Osteoblast (primary cell): ENCODE measurements at places on chromosomes 1 and 21. TPM values are rescaled to one million over a fixed set of nuclear protein-coding genes. Genes with fewer than 3 reads are reported as not detected.

Gene ZCCHC17
- total RNA-seq = 25.9 and 30.4 TPM in 2 replicates

Gene PEX19
- 38.0 and 43.3 TPM in 2 replicates for total RNA-seq

Gene AMPD1
- total RNA-seq = not detected in 2 replicates

Gene LAMC2
- 3.3 and 3.5 TPM in 2 replicates for total RNA-seq

Gene TCHHL1
- not detected in 2 replicates for total RNA-seq

GRCh38 chr1:226360106-226360746, 47.7 kb downstream of the PARP1 start:
- peaks cover 55% of the 10 kb centered on the region for H3K36me3 ChIP-seq
- DNase-seq = no peak
- H3K4me3 ChIP-seq = no peak overlapping the region
- H3K27me3 ChIP-seq = no peaks in the 10 kb centered on the region

GRCh38 chr1:60091195-60091715, 17.7 kb upstream of the C1orf87 start:
- H3K36me3 ChIP-seq = no peaks in the 10 kb centered on the region
- DNase-seq = no peak
- no peaks in the 10 kb centered on the region for H3K4me1 ChIP-seq
- no peak overlapping the region for H3K27ac ChIP-seq

- no peak overlapping the region for H3K27ac ChIP-seq
- peaks cover 8% of the 10 kb centered on the region for H3K4me1 ChIP-seq
- H3K27me3 ChIP-seq = no peaks in the 10 kb centered on the region
Observed at GRCh38 chr1:3511306-3511705, 56.8 kb downstream of the ARHGEF16 start.

DNA sequence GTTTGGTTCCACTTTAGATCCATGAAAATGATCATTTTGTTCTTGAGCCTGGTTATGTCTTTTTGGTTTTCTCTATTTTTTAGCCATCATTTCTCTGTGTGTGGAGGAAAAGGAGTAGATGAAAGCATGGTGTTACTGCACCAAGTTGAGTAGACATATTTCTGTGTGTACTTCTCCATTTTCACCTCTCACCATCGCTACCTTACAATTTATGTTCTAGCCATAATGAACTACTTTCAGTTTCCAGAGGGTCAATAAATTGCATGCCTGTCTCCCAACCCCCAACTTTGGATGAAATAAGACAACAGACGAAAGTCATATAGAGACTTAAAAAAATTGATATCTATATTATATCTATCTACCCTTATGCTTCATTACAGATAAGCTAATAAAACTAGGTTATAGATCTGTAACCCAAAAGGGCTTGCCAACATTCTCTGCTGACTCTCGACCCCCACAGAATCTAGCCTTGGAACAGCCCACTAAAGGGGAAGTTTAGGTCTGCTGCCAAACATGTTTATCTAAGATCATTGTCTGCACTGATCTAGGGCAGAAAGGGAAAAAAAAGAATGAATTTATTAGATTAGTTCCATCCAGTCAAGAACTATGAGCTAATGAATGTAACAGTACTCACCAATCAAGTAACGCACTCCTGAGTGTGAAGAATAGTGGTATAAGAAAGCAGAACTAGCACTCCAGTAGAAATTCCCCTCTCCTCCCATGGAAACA, 7.5 kb upstream of the MAN1A2 start:
- H3K4me3 ChIP-seq = no peak overlapping the region
- no peak overlapping the region for H3K27ac ChIP-seq
- no peaks in the 10 kb centered on the region for H3K36me3 ChIP-seq
- H3K27me3 ChIP-seq = no peaks in the 10 kb centered on the region
- peak; percentile 79 for DNase-seq
- H3K4me1 ChIP-seq = no peaks in the 10 kb centered on the region

DNA sequence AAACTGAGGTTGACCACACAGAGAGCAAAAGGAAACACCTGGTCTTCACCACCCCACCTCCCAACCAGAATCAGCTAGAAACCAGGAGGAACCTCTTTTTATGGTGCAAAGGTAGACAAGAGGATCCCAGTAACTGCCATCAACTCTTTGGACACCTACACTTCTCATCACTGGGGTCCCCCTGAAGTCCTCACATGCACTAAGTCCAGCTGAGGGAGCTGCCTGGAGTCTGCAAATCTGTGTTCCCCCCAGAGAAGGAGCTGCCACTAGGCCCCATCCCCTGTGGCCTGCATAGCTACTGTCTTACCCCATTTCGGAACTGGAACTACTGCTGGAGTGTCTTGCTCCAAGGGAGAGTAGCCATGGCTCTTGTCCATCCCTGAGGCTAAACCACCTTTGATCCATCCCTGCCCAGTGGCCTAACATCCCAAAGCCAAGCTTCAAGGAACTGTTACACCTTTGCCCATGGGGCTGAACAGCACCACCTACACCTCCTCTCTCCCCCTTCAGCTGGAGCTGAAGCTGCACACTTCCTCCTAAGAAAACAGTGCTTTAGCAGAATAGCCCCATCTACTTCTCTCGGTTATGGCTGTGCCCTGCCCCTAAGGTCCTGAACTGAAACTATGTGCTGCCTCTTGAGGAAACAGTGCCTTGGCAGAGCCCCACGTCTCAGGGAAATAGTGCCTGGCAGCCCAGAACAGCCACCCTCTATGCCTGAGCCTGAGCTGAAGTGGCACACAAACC, 85.4 kb upstream of the CD53 start:
- no peaks in the 10 kb centered on the region for H3K4me1 ChIP-seq
- no peak for DNase-seq
- H3K36me3 ChIP-seq = no peaks in the 10 kb centered on the region

DNA sequence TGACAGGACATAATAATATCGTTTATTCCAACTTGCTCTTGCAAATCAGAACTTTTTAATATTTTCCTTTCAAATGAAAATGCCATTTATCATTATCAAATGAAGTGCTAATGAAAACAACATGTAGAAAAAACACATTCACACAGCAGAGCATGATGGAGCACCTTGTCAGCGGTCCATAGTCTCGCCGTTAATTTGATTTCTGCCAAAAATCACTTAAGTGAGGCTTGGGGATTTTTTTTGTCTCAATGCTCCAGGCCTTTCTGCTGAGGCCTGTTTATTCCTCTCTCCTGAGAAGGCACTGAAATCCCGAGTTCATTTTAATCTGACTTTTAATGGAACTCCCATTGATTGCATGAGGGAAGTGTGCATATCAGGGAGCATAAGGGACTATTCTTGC, 122.5 kb downstream of the ELAVL4 start:
- H3K4me3 ChIP-seq = no peak overlapping the region
- no peak for DNase-seq
- no peak overlapping the region for H3K27ac ChIP-seq
- H3K36me3 ChIP-seq = no peaks in the 10 kb centered on the region
- no peaks in the 10 kb centered on the region for H3K27me3 ChIP-seq

DNA sequence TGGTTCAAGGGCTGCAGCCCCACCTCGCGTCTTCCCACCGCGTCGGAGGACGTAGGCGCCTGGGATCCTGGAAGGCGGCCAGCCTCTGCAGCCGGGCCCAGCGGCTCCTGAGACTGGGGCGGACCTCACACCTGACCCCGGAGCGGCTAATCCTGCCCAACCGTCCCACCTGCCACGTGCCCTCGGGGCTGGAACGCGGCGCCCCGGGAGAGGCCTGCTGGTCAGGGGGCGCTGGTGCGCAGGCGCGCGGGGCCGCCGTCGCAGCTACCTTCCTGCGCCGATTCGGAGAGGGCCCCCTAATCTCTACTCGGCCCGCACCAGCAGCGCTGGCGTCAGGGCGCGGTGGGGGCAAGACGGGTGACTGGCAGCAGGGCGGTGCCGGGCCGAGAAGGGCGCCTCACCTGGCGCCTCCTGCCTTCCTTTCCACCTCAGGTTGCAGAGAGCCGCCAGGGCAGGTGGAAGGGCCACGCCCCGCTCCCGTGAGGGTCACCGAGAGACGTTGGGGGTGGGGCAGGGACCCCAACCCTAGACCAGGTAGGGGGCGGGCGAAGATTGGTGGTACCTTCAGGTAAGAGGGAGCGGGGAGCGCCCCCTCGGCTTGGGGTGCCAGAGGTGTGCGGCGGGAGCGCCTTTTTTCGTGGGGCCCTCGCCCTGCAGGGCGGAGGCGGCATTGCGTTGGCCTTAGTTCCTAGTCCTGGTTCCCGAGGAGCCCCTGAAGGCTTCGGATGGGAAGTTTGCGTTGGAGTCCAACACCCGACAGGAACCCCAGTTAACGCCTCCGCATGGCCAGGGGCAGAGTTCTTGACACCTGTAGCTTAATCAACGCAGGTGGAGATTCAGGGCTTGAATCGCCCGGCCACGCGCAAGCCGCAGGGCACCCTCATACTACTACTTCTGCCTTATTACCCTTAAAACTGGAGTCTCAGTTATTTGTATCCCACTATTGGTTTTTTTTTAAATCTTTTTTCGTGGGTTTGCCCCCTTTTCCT, at the start of gene TDRD5:
Gene TDRD5 (plus strand): TSS at position 241 of the 989 bp plus-strand sequence. CDS start 784 bp downstream, outside the sequence.
- no peak within 1 kb of the TSS for H3K4me3 ChIP-seq
- no peaks in the 10 kb centered on the region for H3K36me3 ChIP-seq
- peak; percentile 81 for DNase-seq
- peaks cover 21% of the 10 kb centered on the region for H3K27me3 ChIP-seq

DNA sequence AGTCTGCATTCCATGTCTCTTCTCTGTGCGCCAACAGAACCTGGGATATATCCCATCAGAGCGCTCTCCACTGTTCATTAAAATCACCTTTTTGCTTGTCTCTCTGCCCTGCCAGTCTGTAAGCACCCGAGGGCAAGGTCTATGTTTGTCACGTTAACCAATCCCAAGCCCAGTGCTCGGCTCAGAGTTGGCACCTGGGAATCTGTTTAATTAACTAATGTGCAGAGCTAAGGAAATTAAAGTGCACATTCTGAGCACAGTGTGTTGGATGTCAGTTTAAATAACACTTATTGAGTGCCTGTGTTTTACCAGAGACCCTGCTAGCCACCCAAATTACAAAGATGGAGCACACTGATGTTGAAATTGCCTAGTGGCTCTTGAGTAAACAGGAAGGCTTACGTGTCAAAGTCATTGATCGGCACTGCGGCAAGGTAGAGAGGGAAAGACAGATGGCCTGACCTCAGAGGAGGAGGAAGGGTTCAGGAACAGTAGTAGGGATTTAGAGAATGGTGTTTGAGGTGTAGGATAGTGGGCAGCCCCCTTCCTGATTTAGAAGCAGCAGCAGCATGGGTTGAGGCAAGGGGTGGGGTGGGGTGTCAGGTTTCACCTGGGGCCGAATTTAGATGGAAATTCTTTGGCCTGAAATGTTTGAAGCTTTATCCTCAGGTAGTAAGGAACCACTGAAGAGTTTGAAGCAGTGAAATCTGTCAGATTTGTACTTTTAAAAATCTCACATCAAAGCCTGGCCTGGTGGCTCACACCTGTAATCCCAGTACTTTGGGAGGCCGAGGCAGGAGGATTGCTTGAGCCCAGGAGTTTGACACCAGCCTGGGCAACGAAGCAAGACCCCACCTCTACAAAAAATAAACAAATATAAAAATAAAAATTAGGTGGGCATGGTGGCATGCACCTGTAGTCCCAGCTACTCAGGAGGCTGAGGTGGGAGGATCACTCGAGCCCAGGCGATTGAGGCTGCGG, 7.7 kb downstream of the ARMH1 start:
- H3K36me3 ChIP-seq = no peaks in the 10 kb centered on the region
- H3K27me3 ChIP-seq = no peaks in the 10 kb centered on the region
- H3K4me1 ChIP-seq = no peaks in the 10 kb centered on the region
- no peak for DNase-seq

- no peaks in the 10 kb centered on the region for H3K27me3 ChIP-seq
- H3K27ac ChIP-seq = no peak overlapping the region
- H3K36me3 ChIP-seq = no peaks in the 10 kb centered on the region
Observed at GRCh38 chr21:41091616-41092015, 76.3 kb upstream of the BACE2 start.

GRCh38 chr1:17865912-17866739, 111.0 kb downstream of the ACTL8 start:
- H3K4me1 ChIP-seq = peaks cover 19% of the 10 kb centered on the region
- DNase-seq = peak; percentile 94
- H3K36me3 ChIP-seq = no peaks in the 10 kb centered on the region

DNA sequence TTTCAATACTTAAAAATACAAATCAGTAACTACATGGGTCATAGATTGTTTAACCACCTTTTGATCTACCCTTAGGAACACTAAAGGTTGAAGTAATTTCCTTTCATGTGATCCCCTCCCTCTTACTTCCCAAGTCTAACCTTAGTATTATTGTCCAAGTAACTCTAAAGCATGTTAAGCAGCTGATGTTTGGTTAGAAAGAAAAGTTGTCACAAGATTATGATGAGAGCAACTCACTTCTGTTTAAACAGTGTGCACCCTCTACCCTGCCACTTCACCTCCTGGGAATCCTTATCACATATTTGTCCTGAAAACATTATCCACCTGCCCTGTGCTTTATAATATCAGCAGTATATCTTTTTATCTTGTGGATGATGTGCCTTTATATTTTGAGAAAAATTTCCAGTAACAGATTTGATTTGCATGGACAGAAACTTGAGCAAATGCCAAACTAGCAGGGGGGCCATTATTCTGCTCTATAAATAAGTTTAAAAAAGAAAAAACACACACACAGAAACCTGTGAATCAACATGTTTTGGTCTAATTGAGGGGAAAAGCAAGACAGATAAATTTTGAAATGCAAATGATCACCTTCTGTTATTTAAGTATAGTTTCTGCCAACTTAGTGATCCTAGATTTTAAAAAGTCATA, 194.3 kb downstream of the RPS6KC1 start:
- H3K36me3 ChIP-seq = peaks cover 27% of the 10 kb centered on the region
- DNase-seq = no peak
- H3K27ac ChIP-seq = no peak overlapping the region
- no peaks in the 10 kb centered on the region for H3K4me1 ChIP-seq

- H3K36me3 ChIP-seq = no peaks in the 10 kb centered on the region
- H3K27me3 ChIP-seq = no peaks in the 10 kb centered on the region
- no peaks in the 10 kb centered on the region for H3K4me1 ChIP-seq
- H3K27ac ChIP-seq = no peak overlapping the region
Observed at GRCh38 chr1:236120721-236121153, 21.6 kb upstream of the GPR137B start.

DNA sequence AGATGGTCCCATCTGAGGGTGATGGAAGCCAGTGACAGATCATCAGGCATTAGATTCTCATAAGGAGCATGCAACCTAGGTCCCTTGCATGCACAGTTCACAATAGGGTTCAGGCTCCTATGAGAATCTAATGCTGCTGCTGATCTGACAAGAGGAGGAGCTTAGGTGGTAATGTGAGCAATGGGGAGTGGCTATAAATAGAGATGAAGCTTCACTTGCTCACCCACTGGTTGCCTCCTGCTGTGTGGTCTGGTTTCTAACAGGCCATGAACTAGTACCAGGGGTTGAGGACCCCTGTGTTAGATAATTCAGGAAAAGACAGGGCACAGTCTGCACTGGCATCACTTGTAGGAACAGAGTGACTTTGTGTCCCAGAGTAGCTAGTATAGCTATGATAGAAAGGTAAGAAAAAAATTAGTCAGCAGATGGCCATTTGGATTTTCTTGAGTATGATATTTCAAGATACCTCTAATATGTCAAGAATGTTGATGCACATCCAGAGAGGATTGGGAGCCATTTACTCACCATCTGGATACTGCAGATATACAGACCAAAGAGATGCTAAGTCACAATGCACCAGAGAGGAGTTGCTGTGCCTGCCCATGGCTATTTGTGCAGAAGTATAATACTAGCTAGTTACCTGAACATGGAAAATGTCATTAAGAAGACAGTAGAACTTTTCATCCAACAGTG, 53.6 kb downstream of the ADCY10 start:
- no peaks in the 10 kb centered on the region for H3K27me3 ChIP-seq
- DNase-seq = no peak
- no peak overlapping the region for H3K27ac ChIP-seq
- no peak overlapping the region for H3K4me3 ChIP-seq
- peaks cover 9% of the 10 kb centered on the region for H3K4me1 ChIP-seq
